Stimulated activated CD4-positive, alpha-beta T cell treated with anti-CD3 and anti-CD28 coated beads, Interleukin-4, amount 100 ng/mL, for 24 hours (primary cell): ENCODE measurements at places on chromosomes 6 and 20.
A peak's percentile ranks its signal among the peaks of the same experiment; 100 is the strongest.

DNA sequence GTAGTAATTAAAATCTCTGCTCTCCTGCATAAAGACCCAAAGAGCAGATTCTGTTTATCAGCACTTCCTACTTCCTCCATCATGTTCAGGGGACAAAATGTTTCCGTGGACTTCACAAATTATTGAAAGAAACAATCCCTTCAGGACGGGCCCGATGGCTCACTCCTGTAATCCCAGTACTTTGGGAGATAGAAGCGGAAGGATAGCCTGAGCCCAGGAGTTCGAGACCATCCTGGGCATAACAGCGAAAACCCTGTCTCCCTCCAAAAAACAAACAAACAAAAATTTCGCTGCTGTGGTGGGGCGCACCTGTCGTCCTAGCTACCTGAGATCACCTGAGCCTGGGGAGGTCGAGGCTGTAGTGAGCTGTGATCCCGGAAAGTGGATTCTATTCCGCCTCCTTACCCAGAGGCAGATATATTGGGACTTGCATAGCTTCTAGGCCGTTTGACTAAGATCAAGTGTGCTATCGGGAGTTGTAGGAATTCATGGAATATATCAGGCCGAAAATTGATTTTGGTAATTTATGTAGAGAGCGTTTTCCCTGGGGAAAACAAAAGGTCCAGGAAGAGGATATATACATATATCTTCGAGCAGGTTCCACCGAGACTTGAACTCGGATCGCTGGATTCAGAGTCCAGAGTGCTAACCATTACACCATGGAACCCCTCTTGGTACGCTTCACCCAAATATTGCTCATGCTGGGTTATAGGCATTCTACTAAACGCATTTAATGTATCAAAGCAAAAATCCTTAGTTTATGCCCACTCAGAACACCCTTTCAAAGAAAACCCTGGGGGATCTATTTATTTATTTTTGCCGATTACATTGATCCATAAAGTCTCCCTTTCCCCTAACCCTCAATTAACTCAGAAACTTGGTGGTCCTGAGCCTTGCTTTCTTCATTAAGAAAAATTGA lies 74.5 kb upstream of the ZNF184 start:
- DNase-seq: peak; percentile 8

DNA sequence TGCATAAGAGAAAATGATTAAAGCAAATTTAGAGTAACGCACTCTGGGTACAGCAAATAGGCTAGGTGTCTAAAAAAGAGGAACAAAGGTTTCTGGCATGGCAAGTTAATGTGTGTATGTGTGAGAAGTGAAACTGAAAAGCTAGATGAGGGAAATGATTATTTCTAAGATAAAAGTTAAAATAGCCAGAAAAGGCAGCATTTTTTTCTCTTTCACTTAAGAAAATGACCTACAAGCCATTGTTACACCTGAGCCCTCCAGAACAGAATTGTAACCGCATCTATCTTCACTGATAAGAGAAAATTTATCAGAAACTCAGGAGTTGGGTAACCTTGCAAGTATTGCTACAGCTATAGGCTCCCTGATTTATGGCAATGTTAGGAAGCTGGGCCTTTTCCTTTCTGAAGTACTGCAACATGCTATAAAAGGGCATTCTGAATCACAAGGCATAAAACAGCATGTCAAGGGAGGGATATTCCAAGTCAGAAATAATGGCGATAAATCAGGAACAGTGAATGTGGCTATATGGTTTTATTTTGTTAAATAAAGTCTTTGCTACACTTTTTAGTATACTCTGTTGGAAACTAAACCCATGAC lies 395.3 kb downstream of the TBC1D32 start:
- no peak for DNase-seq

- DNase-seq: no peak
These were observed 19.7 kb downstream of the PCK1 start for GRCh38 chr20:57580478-57581201.

DNA sequence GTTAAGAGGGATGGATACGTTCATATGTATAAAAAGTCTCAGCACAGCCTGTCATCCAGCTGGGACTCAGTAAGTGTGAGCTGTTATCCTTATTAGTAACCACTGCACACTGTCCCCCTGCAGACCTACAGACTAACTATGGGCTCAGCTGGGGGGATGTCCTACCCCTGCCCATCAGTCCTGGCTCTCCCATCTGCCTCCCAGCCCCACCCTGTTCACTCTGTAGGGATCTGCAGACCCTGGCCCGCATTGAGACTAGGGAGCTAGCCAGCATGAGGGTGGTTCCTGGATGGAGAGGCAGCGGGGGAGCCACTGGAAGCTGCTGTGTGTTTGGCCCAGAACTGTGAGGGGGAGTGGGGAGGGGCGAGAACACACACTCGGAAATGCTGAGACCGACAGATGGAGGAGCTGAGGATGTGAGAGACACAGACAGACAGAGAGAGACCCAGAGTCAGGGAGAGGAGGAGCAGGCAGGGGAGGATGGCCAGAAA lies 17.1 kb downstream of the XKR7 start:
- no peak for DNase-seq

GRCh38 chr6:35686436-35686835 lies 2.3 kb downstream of the FKBP5 start:
- DNase-seq: no peak

GRCh38 chr6:32700391-32701040 lies 34.1 kb upstream of the HLA-DQB1 start:
- peak; percentile 26 for DNase-seq

DNA sequence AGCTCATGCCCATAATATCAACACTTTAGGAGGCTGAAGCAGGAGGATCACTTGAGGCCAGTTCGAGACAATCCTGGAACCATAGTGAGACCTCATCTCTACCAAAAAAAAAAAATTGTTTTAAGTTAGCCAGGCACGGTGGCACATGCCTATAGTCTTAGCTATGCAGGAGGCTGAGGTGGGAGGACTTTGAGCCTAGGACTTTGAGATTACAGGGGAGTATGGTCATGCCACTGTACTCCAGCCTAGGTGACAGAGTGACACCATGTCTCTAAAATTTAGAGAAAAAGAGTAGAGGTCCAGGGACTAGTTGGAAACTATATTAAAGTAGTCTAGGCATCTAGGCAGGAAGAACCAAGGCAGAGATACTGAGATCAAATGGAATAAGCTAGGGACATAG lies 121.6 kb downstream of the SLC16A10 start:
- no peak for DNase-seq

- DNase-seq: no peak
These were observed 36.7 kb upstream of the NNAT start for GRCh38 chr20:37484331-37484730.

DNA sequence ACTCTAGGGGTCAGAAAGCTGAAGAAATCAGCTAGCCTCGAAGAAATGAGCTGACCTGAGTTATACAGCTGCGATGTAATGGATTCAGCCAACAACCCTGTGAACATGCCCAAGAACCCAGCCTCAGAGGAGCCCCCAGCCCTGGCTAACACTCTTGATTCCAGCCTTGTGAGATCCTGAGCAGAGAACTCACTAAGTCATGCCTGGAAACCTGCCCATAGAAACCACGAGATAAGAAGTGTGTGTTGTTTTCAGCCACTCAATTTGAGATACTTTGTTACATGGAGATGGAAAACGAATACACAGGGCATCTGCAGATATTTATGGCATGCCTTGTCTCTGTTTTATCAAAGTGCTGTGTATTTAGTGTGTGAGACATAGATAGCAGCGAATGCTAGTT lies 265.2 kb downstream of the QKI start:
- no peak for DNase-seq

DNA sequence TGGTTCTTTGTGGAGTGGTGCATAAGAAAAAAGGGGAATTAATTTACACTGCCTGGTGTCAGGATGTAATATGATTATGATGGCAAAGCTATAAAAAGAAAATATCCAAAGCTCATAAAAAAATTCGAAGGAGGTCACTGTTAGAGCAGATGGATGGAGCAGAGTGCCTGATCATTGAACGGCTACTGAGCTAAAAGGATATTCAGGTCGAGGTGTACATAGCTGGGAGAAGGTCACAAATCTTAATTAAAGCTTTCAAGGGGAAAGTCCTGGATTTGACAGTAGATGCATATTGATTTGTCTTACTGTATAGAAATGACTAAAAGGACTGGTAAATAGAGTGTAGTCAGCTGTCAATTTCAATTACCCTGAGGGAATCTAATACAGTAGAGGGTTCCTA lies 84.4 kb downstream of the PKIB start:
- no peak for DNase-seq

DNA sequence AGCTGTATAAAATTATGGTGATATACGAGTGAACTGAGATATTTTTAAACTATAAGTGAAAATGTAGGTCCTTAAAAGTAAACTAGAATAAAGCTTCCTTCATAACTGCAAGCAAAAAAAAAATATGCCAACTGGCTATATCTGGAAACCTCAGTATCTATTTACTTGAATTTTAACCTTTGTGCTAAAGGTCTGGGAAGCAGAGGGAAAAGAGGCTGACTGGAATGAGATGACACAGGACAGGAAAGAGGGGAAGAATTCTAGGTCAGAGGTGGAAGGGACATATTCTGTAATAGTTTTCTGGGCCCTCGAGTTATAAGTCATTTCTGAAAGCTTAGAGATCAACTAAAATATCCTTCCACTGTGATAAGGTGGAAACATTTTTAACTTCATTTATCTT lies 46.8 kb downstream of the AIG1 start:
- no peak for DNase-seq

DNA sequence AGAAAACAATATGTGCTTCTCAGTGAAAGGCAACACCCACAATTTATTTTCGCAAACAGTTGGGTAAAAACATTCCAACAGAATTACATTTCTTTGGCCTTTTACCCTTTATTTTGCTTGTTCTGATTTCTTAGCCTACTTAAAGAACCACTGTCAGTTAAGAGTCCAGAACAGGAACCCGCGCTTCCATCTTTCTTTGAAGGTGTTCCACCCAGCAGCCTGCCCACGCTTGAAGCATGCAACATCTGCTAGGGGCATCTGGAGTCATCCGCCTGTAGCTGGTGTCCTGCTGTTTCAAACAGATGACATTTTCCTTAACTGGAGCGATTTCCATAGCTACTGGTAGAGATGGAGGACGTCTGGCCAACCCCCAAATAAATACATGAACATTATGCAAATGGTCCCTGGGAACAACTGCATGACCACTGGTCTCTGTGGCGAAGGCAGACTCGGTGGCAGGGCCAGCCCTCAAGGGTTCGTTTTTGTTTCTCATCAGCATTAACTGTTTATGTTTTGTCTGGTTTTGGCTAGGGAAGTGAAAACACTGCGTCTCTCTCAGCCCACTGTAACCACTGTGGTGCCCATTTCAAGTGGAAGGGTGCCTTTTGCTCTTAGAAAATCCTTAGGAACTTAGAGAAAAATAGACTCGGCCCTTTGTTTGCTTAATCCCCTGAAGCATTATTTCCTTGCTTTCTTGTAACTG lies 51.6 kb downstream of the LAMA4 start:
- DNase-seq: no peak

DNA sequence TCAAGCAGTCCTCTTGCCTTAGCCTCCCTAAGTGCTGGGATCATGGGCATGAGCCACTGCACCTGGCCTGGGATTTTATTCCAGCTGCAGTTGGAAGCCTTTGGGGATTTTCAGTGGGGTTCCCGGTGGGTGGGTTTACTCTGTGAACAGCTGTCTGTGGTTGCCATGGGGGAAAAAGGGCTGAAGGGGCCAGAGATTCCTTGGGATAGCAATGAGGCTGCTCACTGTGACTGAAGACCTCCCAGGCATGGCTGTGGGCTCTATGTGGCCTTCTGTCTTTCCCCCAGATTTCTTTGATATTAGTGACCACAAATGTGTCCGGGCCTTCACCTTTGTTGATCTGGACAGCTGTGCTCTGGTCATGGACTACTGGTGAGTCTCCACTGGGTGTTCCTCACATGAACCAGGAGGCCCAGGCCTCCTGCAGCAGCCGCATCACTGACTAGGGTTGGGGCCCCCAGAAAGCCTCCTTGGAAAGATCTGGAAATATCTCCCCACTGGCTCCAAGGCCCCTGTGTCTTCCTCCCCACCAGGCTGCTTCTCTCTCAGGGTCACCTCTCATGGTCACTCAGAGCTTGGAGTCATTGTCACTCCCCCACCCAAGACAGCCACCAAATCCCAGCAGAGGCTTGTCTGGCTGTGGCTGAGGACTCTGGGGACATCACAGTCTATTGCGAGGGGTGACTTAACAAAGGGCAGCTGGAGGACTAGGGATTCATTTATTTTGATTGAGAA lies 33.4 kb downstream of the EFCAB8 start:
- DNase-seq: no peak

DNA sequence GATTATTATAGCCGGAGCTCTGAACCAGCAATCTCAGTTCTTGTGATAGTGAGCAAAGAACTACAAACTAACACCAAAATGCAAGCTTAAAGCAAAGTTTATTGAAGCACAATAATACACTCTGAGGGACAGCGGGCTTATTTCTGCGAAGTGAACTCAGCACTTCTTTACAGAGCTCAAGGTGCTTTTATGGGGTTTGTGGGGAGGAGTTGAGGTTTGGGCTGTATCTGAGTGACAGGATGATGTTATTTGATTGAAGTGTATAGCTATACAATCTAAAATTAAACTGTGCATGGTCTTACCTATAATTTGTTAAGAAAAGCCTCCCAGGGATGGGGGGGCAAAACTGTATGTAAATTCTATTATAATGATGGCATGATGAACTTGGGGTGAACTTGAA lies 1.0 kb upstream of the HFE start:
- DNase-seq: peak; percentile 7

DNA sequence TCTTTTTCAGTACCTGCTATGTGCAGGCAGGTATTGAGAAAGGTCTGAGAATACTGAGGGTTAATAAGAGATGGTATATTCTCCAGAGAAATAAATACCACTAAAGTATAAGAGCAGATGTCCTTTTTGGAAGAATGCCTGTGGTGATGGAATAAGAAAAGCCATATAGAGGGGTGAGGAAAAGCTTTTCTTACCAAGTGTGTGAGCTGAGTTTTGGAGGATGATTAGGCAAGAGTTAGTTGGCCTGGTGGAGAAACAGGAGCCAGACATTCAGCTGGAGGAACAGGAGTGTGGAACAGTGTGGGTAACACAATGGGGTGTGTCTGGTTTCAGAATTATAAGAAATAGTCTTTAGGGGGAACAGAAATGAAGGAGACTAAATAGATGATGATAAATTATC lies 19.9 kb downstream of the ZNF451 start:
- no peak for DNase-seq

DNA sequence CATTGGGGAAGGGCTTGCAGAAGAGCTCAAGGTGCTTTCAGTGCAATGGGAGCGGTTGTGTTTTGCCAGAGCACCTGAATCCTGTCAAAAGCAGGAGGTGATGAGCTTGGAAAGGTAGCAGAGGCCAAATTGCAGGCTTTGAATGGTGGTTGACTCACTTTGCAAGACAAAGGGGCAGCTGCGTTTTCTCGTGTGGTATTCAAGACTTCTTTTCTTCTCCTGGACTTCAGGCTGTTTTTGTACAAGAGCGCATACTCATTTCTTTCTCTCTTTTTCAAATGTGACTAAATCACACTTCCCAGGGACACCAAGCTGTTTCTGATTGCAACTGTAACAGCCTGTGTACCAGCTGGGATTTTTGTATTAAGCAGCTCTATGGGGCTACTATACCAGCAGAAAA lies 32.3 kb downstream of the GHRH start:
- no peak for DNase-seq
